Lower lobe of right lung (tissue), 2 donors: ENCODE measurements at places on chromosomes 4 and X. TPM values are rescaled to one million over a fixed set of nuclear protein-coding genes. Genes with fewer than 3 reads are reported as not detected.

- no peak for DNase-seq
- H3K36me3 ChIP-seq = no peaks in the 10 kb centered on the region
- H3K27ac ChIP-seq = no peak overlapping the region
- no peak overlapping the region for H3K4me3 ChIP-seq
- no peaks in the 10 kb centered on the region for H3K27me3 ChIP-seq
- H3K4me1 ChIP-seq = no peaks in the 10 kb centered on the region
Observed at GRCh38 chrX:123181233-123181914, 2.7 kb upstream of the GRIA3 start.

GRCh38 chr4:83629945-83630721 lies 94.2 kb downstream of the GPAT3 start:
- no peak overlapping the region for H3K4me3 ChIP-seq
- DNase-seq = peak; percentile 55
- H3K36me3 ChIP-seq = no peaks in the 10 kb centered on the region
- no peak overlapping the region for H3K27ac ChIP-seq
- H3K4me1 ChIP-seq = peaks cover 13% of the 10 kb centered on the region
- H3K27me3 ChIP-seq = no peaks in the 10 kb centered on the region

DNA sequence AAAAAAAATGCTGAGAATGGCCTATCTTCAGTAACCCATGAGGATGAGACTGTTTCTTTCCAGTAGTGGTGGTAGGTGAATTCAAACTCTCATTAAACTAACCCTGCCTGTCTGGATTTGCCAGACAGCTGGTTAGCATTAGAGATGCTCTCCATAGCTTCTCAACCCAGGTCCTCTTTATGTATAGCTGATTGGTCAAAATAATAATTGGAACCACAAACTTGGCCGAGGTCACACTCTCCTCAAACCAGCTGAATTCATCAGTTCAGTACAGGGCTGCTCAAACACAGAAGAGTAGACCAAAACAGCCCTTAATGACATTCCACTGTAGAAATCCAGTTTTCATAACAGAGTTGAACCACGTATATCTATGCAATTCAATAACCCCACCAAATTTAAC lies 85.3 kb downstream of the HCCS start:
- no peak for DNase-seq
- H3K4me1 ChIP-seq = no peaks in the 10 kb centered on the region
- no peak overlapping the region for H3K4me3 ChIP-seq
- H3K27ac ChIP-seq = no peak overlapping the region

- H3K4me1 ChIP-seq = no peaks in the 10 kb centered on the region
- H3K27me3 ChIP-seq = no peaks in the 10 kb centered on the region
- no peak overlapping the region for H3K27ac ChIP-seq
- no peak overlapping the region for H3K4me3 ChIP-seq
- DNase-seq = no peak
Observed at GRCh38 chr4:114725066-114725465, 126.5 kb downstream of the UGT8 start.

Gene OTC
- total RNA-seq = 0.71 TPM
